ENCODE measurements at places on chromosomes 16 and 17.

- DNase-seq, result peak; percentile 50
Measured at GRCh38 chr16:82011199-82011641, at the start of gene SDR42E1. TSS of gene SDR42E1 (minus strand) at chr16:82011470. CDS start at chr16:82000858, 10,612 bp downstream.

DNA sequence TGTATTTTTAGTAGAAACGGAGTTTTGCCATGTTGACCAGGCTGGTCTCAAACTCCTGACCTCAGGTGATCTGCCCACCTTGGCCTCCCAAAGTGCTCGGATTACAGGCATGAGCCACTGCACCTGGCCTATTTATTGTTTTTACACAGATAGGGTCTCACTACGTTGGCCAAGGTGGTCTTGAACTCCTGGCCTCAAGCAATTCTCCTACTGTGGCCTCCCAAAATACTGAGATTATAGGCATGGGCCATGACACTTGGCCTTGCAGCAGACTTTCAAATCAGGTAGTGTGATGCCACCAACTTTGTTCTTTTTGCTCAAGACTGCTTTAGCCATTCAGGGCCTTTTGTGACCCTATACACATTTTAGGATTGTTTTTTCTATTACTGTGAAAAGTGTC is 61.7 kb upstream of the INTS2 start:
- no peak for DNase-seq

DNA sequence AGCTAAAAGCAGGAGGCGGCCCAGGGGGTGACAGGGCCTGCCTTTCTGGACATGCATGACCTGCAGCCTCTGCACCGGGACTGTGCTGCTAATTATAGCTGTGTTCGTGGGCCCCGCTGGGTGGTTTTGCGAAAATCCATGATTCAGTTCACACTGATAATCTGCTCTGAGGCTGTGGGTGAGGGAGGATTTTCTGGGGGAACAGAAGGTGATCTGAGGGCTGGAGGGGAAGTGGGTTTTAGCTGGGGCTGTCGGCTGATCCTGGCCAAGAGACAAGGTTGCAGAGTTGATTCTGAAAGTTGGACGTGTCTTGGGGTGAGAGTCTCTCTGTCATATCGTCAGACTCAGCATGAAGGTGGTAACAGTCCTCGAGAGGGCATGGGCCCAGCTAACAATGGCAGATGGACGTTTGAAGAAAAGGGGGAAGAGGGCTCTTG is 187.5 kb upstream of the ZNF469 start:
- DNase-seq, result no peak

DNA sequence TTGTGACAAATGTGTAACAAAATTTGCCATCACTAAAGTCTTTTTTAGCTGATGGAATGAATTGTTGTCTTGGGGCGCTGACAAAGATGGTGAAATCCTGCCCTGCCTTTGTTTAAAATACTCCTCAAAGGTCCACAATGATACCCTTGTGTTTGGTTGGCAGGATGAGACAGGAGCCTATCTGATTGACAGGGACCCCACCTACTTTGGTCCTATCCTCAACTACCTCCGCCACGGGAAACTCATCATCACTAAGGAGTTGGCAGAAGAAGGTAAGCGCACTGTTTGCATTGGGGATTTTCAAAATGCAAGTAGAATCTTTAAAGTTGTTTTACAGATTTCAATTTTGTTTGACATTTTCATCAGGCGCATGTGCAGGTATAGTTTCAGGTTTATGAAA is 2.0 kb downstream of the KCTD2 start:
- DNase-seq, result no peak

- DNase-seq, result no peak
Measured at GRCh38 chr16:23499801-23500200, 10.5 kb downstream of the GGA2 start.

DNA sequence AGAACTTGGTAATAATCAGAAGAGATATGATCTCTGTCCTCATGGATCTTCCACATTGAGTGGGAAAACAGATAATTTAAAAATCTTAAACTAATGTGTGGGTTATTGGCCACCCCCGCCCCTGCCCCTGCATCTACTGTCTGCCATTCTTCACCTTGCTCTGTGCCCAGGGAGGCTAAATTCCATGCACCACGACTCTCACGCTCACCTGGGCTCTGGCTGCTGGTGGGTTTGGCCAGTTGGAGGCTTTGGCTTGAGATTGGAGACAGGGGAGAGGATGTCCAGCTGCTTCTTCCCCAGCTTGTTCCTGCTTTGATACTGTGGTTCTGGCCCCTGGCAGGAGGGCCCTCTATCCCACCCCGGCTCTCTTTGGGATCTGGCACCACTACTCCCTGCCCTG is 127.9 kb downstream of the IRX5 start:
- no peak for DNase-seq

- no peak for DNase-seq
Measured at GRCh38 chr16:30664616-30665109, 6.4 kb downstream of the FBRS start.

DNA sequence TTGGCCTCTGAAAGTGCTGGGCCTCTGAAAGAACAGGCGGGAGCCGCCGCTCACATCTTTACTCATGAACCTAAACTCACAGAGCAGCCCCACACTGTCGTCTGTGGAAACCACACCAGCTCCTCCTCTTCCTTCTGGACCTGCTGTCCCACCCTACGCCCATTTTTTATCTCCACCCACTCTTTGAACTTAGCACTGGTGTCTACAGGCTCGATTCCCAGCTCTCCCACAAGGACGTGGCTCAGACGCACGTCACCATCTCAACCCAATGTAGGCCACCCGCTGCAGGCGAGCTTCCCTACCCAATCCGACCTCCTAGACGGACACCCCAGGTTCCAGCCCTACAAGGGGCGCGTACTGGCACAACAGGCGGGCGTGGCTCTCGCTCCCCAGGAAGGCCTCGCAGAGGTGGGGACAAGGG is 62.2 kb downstream of the NXN start:
- DNase-seq, result no peak

GRCh38 chr17:7203391-7203790 is 16.2 kb downstream of the DLG4 start:
- no peak for DNase-seq

- no peak for DNase-seq
Measured at GRCh38 chr17:80024206-80024972, 11.3 kb downstream of the TBC1D16 start.

GRCh38 chr16:29811896-29812665 is at the start of gene PRRT2:
TSS of gene PRRT2 (plus strand) at chr16:29812193. CDS start at chr16:29813055, 862 bp downstream.
- DNase-seq, result peak; percentile 9

- no peak for DNase-seq
Measured at GRCh38 chr17:5583426-5584382, 605 bp downstream of the NLRP1 start.

DNA sequence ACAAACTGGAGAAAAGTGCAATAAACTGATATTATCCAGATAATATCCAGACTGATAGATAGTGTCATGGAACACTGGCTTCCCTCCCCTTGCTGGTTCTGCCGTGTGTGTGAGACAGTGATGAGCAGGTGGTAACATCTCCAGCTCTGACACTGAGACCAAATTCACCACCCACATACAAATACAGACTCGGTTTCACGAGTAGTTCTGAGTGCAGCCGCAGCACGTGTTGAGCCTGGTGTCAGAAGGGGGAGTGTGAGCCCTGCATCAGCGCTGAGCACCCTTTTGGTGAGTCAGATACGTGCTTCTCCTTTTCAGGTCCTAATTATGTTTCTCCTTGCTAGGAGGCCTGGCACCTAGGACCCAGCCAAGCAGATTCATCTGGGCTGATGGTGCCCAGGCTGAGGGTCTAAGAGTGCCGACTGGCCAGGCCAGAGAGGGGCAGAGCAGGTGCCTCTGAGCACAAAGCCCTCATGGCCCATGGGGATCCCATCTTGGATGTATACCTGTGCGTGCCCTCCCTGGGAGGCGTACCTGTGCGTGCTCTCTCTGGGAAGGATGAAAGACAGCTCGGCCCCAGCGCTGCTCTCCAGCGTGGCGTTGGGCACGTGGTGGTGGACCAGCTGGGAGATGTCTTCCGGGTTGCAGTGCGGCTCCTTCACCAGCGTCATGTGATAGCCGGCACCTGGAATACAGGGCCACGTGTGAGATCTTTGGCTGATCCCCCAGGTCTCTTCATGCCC is 27.3 kb upstream of the RNPS1 start:
- DNase-seq, result no peak

DNA sequence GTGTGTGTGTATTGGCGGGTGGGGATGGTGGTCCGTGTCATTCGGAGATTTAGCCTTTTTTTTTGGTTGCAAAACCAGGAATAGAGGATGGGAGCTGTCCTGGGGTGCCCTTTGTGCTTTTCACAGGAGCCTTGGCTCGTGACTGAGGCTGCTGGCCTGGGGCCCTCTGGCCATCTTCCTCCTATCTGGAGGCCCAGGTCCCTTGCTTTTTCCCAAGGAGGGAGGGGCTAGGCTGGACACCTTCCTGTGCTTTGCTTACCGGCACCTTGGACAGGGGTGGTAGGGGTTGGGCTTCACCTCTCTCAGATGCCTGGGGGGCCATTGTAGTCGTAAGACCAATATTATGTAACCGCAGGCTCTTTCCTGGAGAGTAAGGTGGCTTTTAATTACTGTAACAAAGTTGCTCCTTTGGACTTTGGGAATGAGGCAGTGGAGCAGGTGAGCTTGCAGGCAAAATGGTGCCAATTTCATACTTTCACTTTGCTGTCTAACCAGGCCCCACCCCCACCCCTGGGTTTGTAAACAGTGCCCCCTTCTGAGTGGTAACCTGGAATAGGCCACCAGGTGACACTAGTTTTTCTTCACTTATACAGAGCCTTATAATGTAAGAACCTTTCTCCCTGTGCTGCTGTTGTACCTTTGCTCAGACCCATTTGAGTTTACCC is 1.2 kb downstream of the DYNLL2 start:
- peak; percentile 12 for DNase-seq

DNA sequence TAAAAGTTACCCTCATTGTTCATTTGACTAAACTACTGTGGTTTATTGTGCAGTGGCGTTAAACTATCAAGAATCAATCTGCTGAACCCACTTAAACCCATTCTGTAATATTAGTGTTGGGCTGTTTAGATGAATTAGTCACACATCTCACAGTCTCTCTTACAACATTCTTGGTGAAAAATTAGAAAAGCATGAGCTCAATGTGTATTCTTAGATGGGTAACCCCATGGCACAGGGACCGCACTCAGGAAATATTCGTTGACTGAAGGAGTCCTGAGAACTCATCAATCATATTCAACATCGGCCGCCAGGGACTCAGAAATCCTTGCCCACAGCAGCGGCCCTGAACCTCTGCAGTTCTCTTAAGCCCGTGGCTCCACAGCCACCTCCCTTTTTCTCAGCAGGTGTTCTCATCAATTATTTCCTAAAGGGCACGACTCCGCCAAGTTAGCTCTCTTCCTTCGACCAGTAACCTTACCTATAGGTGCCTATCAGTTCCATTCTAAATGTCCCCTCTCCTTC is 155.6 kb downstream of the STX8 start:
- DNase-seq, result no peak

DNA sequence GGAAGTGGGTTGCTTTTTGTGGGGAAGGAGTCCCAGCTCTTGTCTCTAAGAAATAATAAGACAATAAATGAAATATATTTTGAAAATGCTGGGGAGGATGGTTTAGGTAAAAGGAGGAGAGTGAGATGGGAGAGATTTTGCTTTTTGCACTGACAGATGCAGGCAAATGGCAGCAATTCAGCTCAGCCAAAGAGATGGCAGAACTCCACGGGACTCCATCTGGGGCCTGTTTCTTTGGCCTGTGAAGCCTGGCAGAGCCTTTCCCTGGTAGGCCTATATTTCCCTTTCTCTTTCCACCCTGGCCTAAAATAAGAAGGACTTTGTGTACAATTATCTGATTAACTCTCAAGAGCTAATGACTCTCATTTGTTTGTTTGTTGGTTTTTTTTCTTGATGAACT is 1525.1 kb downstream of the CDH11 start:
- DNase-seq, result no peak

DNA sequence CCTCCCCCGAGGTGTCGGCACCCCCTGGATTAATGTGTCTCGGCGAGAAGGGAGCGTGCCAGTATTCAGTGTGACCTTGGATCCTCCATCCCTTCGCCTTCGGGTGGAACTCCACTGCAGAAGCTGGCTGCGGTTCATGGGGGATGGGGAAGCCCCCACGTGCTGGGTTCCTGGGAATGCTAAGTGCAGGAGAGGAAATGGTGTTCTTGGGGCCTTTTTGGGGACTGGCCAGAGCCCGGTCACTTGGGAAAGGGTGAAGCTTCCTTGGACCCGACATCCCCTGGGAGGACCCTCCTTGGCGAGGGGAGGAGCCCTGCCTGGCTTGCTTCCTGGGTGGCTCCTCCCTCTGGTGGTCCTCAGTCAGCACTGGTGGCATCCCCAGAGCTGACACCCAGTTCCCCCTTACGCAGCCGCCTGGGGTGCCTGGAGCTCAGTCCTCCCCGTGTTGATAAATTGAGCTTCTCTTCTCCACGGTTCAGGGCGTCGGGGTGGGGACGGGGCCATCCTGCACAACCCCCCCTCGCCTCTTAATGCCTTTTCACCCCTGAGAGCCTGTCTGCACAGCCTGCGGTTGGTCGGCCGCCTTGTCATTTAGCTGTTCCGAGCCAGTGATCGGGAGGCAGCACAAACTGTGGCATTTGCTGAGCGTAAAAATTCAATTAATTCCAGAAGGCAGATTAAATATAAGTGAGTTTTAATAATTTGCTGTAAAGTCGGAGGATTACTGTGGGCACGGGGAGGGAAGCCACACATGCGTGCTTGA is 30.7 kb upstream of the GSE1 start:
- DNase-seq, result no peak

DNA sequence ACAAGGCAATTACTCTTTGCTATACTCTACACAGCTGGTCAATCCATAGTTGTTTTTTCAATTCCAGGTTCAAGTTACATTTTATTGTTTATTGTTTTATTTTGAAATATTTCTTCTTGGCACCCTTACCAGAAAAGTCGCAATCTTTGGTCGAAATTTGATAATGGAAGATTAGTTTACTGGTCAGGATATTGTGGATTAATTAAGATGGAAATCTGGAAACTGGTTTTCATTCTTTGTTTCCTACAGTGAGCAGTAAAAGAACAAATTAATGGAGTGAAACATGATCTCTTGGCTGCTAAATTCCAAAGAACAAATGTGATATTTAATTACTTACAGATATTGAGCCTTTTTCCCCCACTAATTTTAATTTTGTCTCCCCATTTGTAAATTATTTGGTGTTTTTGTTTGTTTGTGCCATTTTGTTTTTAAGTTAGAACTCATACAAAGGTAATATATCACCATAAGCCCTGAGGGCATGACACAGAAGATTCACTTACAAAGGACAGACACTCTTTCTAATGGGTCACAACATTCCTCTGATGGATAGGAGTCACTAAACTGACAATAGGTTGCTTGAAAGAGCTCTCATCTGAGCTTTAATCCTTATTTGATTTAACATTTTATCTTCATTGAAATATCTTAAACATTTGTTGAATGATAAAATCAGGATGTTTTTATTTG is 700.2 kb downstream of the KCNJ2 start:
- no peak for DNase-seq

- DNase-seq, result no peak
Measured at GRCh38 chr17:60630352-60630751, 30.4 kb downstream of the PPM1D start.

DNA sequence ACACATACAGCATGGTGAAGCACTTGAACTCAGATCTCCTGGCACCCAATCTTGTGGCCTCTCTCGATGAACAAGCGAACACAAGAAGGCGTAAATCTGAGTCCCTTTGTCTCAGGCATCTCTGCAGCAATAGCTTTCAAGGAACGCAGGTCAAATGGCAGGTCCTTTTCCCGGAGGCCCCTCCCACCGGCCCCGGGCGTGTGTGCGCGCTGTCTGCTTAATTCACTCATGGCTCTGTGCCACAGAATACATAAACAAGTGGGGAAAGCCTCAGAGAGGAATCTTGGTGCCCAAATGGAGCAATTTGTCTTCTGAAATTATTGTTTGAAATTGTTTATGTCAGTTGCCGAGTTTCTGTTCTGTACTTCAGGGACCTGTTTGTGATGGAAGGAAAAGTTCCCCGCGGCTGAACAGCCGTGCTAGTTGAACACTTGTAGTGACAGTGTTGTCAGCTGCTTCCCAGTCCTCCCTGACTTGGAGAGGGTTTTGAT is 14.8 kb downstream of the MYOCD start:
- no peak for DNase-seq

Data from NCI-H774 (cell line).